CD8-positive, alpha-beta T cell (primary cell): ENCODE measurements at places on chromosomes 11 and 22.

GRCh38 chr11:68948496-68948895, 32.3 kb downstream of the MRGPRD start:
- no peak for DNase-seq

- DNase-seq, result no peak
These were observed 249.6 kb upstream of the B3GAT1 start for GRCh38 chr11:134661660-134662059.

GRCh38 chr22:39266398-39267030, 21.7 kb upstream of the PDGFB start:
- DNase-seq, result no peak

- no peak for DNase-seq
These were observed 63.2 kb upstream of the BIRC3 start for GRCh38 chr11:102254047-102254446.

- no peak for DNase-seq
These were observed 93.2 kb upstream of the LMO1 start for GRCh38 chr11:8356721-8357504.

DNA sequence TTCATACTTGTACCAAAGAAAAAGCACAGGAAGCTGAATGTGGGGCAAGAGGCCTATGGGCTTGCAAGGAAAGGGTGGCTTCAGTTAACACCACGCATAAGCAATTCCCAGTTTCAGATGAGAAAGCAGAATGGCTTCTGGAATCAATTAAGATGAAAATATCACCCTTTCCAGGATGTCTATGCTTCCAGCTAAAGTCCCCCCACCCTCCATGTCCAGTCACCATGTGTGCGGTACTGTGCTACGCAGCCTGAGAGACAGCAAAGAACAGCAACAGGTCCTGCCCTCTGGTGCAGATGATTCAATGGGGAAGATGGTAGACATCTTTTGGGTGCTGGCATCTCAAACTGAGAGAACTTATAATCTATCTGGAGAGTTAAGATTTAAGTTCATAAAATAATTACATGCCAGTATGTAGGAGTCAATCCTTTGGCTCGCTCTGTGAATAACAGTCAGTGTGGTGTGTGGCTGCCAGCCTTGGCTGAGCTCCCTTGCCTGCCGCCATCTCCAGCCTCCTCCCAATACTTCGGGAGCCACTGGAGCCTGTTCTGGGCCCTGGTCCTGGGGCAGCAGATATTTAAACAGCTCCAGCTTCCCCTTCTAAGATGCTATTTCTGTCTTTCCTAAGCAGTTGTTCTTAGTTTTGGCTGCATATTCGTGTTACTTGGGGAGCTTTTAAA, 44.5 kb downstream of the ME3 start:
- no peak for DNase-seq

GRCh38 chr11:11117730-11118129, 235.3 kb downstream of the CSNK2A3 start:
- no peak for DNase-seq

DNA sequence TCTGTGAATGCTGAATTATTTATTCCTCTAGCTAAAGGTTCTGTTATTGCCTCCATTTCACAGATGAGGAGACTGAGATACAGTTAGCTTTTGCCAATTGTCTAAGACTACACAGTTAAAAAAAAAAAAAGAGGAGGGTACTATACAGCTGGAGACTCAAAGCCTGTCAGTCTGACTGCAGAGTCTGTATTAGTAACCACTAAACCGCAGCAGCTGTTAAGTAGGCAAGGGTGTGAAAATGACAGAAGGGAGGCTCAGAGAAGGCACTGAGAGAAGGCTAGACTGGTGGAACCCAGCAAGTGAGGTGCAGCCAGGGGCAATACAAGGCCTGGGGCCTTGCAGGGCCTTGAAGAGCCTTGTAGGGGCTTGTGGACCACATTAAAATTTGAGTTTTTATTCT, 181.2 kb downstream of the CSNK2A3 start:
- DNase-seq, result no peak

- DNase-seq, result no peak
These were observed 18.6 kb downstream of the KCNC1 start for GRCh38 chr11:17753153-17753552.

DNA sequence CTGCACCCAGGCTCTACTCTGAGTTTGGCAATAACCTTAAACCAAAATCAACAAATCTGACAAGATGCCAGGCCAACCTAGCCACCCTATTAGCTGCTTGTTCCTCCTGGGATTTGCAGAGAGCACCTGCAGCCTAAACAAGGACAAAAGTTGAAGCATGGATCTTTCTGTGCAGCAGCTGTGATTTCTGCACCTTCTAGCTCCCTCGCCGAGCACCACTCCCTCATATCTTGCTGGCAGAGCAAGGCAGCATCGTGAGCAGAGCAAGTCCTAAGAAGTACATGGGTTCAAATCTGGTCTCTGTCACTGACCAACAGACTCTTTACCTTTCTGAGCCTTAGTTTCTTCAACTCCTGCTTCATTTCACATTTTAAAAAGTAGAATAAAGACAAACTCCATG, 38.3 kb downstream of the MORC2 start:
- no peak for DNase-seq

DNA sequence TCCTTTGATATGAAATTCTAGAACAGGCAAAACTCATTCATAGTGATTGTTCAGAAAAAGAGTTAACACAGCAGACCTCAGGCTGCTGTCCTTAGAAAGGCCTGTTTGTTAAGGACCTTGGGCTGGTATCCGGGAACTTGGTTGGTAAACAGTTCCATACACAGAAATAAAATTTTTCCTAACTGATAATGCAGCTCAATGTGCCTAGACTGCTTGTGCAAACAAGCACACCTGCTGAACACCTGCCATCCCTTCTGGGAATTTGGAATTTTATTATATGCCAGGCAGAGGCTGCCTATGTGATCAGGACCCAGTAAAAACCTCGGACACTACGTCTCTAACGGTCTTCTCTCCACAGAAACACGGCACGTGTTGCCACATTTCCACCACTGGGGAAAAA, 11.5 kb downstream of the THAP12 start:
- no peak for DNase-seq

GRCh38 chr11:69395287-69395686, 86.2 kb upstream of the LINC01488 start:
- DNase-seq, result no peak

GRCh38 chr11:61972672-61973475, 5.4 kb upstream of the FTH1 start:
- DNase-seq, result no peak

GRCh38 chr22:35220221-35220620, 37.1 kb upstream of the HMGXB4 start:
- DNase-seq, result no peak

DNA sequence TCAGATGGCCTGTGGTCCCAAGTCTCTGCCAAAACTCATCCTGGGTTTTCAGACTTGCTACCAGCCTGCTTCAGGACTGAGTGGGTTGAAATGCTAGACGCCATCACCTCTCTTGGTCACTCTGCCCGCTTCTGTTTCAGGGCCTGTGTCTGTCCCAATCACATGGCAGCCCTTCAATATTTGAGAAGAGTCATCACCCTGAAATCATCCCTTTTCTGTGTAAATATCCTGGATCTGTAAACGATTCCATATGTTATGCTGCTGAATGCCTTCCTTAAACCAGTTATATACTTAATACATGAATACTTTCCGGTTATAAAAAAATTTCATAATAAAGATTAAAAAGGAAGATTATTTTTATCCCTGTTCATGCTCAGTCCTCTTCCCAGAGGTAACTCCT, 39.8 kb upstream of the TLCD5 start:
- DNase-seq, result no peak

GRCh38 chr11:60743058-60743457, 13.6 kb upstream of the MS4A15 start:
- DNase-seq, result no peak

- DNase-seq, result no peak
These were observed 9.5 kb downstream of the GTPBP1 start for GRCh38 chr22:38715176-38715764.

DNA sequence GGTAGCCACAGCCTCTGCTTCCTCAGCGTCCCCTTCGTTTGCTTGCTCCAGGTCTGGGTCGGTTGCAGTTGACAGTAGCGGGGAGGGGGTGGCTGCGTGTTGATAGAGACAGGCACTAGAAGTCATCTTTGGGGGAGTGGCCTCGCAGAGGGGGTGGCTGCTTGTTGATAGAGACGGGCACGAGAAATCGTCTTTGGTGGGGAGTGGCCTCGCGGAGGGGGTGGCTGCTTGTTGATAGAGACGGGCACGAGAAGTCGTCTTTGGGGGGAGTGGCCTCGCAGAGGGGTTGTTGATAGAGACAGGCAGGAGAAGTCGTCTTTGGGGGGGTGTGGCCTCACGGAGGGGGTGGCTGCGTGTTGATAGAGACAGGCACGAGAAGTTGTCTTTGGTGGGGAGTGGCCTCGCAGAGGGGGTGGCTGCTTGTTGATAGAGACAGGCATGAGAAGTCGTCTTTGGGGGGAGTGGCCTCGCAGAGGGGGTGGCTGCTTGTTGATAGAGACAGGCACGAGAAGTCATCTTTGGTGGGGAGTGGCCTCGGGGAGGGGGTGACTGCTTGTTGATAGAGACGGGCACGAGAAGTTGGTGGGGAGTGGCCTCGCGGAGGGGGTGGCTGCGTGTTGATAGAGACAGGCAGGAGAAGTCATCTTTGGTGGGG, 328.3 kb downstream of the TBC1D22A start:
- no peak for DNase-seq

DNA sequence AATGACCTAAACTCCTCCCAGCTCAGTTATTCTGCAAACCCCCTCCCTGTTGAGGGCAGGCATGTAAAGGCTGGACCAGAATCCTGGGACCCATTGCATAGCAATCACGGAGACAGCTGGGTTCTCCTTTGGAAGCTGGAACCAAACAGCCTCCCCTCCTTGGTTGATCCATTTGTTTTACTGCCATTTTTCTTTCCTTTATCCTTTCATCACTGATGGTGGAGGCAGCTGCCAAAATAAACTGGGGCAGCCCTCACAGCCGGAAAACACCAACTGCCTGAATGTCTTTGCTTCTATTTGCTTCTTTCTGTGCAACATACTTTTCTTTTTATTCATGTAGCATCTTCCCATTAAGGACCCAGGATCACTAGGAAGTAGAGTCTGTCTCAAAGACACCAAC, 150.0 kb upstream of the SYT13 start:
- no peak for DNase-seq

DNA sequence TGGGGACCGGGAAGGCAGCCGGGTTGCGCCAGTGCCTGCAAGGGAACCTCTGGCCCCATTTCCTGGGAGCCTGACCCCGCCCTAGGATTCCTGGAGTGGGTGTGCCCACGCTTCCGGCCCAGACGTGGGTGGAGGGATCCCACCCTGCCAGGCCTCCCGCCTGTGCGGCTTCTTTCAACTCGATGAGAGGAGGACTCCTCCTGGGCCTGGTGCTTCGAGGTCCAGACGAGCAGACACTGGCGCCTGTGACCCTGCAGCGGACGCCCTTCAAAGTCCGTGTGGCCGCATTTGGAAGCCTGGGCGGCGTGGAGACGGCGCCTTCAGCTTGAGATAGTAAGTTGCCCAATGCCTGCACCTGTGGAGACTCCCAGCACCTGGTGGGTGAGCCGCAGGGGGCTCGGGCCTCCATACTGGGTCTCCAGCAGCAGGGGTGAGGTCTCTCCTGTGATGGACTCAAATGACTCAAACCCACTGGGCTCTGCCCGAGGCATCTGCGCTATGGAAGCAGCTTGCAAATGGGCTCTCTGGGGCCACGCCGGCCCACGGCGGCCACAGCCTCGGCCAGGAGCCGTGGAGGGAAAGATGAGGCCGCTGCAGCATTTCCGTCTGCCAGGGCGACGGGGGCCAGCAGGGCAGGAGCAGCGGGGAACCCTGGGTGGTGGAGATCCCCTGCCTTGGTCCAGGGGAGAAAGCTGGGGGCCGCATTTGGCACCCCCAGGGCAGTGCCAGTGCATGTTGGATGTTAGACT, 64.3 kb upstream of the PPARA start:
- DNase-seq, result no peak

GRCh38 chr11:124483422-124483821, 37.9 kb upstream of the OR8B8 start:
- DNase-seq, result no peak
